ENCODE measurements at places on chromosomes 1 and 21.

- no peak for DNase-seq
Observed at GRCh38 chr21:21236996-21237395, 238.8 kb downstream of the NCAM2 start.

- DNase-seq = no peak
Observed at GRCh38 chr1:35261412-35262120, 6.9 kb upstream of the ZMYM4 start.

- no peak for DNase-seq
Observed at GRCh38 chr1:48356901-48357300, 115.1 kb downstream of the SPATA6 start.

GRCh38 chr1:66412704-66413103 lies 121.2 kb upstream of the SGIP1 start:
- DNase-seq = no peak

DNA sequence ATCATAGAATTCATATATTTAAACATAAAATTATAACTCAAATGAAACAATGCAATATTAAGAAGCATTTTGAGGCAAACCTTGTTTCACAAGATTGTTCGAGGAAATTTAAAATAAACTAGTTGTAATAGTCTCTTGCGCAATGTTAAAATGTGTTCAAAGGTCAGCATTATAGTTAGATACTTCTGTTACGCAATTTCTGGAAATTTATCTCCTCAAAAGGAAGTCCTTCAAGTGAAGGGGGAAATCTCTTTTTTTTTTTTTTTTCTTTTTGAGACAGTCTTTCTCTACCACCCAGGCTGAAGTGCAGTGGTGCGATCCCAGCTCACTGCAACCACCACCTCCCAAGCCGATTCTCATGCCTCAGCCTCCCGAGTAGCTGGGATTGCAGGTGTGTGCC lies 52.1 kb downstream of the FMO4 start:
- no peak for DNase-seq

GRCh38 chr1:38744452-38745350 lies 114.9 kb downstream of the RRAGC start:
- DNase-seq = no peak

DNA sequence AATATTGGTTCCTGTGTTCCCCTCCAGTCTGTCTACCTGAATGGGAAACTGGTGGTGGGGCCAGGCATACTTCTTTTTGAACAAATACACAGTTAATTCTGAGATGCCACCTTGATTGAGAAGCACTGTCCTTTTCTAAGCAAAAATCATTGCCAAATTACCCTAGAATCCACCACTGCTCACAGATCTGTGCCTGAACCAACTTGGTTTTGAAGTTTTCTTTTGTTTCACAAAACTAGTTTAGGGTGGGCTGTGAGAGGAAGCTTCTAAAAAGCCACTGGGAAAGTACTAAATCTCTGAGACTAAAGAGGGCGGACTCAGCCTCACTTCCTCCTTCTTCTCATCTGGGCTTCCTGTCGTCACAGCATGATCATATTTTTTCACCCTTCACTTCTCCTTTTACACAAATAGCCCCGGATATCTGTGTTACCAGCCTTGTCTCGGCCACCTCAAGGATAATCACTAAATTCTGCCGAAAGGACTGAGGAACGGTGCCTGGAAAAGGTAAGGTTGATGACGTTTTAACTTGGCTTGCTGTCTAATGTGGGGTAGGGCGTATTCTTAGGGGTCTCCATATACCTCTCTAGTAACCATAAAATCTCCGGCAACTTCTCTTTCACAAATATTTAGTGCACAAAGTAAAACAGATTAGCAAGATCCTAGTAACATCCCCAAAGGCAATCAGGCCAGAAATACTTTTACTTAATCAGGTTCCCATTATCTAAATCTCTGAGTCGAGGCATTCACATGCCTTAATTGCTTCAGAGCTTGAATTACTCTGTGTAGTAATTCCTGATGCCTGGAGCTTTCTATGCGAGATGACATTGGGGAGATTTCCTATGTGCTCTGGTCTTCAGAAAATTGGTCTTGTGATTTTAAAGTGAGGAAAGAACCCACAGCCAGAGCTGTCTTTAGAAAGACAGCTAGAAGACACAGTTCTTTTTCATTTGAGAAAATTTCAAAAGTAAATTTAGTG lies at the start of gene CD53:
Gene CD53, plus strand, starts transcription at position 404 of the 976 bp plus-strand sequence. CDS start 18,261 bp downstream, outside the sequence.
- no peak for DNase-seq

DNA sequence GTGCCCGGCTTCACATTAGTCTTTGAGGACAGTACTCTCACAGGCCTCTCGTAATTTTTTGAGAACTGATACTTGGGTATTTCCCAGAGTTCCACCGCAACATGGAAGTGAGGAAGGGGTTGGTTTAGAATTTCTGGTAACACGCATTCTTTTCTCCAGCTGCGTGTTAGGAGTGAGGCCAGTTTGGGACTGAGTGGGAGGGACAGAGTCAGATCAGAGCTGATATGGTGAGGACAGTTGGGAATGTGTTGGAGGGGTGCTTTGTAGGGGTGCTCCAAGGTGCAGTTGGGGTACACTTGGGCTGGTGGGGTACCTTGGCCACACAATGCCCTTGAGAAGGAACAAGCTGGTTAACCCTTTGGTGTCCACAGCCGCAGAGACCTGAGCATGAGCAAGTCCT lies 6.7 kb downstream of the FBXO6 start:
- DNase-seq = no peak

DNA sequence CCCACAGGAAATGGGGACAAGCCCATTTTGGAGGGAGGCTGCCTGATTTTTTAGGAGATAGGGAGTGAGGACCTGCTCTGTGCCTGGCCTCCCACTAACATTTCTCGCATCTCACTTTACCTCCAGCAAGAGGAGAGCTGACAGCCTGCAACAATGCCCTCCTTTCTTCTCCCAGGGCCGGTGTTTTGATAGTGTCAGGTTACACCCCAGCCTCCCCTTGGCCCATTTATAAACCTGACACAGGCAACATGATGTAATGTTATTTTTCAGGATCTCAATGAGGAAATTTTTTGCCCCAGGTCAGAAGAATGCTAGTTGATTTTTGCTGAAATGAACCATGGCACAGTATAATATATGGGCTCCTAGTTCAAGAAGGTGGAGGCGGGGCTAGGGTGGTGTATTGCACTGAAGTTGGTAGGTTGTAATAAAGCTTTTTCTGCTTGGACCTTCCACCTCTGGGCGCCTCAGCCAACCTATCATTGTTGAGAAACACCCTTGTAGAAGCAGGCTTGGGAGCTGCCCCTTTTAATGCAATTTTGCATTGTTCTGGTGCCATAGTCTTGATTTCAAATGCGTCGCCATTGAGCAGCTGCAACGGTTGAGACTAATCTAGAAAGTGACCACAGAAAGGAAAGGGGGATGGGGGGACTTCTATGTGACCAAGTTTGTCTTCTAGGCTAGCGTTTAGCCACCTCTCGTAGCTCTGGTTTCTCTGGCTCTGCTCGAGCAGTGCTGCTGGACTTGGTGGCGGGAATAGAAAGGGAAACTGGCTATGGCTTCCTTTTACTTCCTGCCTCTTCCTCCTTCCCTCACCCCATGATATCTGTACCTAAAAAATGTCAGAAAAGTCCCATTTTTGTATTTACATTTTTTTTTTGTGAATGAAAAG lies 53.0 kb downstream of the PBX1 start:
- no peak for DNase-seq

DNA sequence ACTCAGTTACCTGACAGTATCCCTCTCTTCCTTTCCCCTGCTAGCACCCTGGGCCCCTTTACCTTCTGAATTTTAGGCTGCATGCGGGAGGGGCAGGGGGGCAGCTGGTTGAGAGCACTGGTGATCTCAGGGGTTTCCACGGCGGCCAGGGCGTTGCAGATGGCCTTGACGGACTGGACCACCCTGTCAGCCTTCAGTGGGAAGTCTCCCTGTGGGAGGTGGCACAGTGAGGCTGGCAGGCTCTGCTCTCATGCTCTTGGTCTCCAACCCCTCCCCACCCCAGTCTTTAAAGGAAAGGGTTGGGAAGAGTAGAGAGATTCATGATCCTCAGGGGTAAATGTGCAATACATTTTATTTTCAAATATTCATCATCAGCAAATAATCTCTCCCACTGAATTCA lies 36.9 kb downstream of the PIK3C2B start:
- DNase-seq = no peak

DNA sequence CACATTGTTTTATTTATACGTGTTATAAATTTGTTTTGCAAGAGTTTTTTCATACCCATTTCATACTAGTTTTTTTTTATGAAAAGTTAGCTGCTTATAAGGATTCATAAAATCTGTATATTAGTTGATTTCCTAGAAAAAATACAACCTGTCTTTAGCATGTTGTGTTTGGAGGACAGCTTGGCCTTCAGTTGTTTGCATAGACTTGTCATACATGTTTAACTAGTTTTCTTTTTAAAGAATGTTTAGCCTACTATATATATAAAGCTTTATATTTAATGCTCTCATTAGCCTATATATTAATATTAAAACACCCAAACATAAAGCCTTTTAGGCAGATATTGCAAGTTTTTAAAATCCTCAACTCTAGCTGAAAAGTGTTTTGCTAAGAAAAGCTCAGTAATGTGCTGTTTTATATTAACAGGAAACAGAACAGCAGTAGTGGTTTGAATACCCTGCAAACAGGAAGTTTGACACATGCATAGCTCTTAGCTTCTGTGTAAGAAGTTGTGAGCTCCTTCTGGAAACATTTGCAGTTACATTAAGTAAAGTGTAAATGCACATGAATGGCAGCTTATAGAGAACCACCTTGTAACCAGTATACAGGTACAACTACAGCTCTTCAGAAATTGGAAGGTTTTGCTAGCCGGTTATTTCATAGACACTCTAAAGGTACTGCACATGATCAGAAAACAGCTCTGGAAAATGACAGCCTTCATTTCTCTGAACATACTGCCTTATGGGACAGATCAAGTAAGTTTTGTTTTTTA lies at the start of gene PRKACB:
Gene PRKACB, plus strand, starts transcription at position 476 of the 770 bp plus-strand sequence. Its CDS starts 91 bp downstream, at position 567.
- no peak for DNase-seq

- no peak for DNase-seq
Observed at GRCh38 chr1:53142226-53142853, at the start of gene SLC1A7. SLC1A7 (minus strand) TSS chr1:53142638; CDS start chr1:53142449, 189 bp downstream.

DNA sequence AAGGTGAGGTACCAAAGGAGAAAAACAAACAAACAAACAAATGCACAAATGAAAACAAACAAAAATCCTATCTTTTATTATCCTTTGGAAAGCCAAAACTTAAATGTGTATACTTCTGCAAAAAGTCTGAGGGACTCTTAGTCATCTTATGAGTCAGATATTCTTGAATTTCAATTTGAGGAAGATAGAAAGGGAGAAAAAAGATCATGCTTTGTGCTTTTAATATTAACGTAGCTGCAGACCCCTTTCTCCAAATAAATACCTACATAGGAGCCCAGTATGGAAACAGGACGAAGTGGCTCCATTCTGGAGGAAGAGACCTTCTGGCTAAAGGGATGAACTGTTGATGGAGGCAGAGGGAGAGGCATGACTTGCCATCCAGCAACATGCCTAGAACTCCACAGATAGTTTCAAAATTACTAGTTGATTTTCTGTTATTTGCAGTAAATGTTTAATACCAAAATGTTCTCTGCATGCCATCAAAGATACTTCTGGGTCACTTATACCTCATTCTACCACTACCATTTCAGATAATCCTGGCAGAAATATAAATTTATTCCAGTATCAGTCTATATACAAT lies 25.4 kb downstream of the NUP210L start:
- DNase-seq = no peak

DNA sequence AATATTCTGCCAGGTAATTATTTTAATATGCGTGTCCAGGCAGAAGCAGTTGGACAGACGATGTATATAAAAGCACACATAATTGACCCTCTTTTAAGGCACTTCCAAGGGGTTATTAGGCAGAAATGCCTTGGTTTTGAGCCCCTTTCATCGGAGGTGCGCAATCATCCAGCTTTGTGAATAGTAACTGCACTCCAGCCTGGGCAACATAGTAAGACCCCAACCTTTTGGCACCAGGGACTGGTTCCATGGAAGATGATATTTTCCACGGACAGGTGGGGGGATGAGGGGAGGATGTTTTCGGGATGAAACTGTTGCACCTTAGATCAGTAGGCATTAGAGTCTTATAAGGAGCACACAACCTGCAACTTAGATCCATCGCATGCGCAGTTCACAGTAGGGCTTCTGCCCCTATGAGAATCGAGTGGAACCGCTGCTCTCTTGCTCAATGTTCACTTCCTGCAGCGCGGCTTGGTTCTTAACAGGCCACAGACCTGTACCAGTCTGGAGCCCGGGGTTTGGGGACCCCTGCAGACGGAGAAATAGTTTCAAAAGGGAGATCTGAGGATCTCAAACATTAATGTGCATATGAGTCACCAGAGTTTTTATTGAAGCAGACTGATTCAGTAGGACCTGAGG lies 1.8 kb upstream of the MCOLN2 start:
- DNase-seq = no peak

DNA sequence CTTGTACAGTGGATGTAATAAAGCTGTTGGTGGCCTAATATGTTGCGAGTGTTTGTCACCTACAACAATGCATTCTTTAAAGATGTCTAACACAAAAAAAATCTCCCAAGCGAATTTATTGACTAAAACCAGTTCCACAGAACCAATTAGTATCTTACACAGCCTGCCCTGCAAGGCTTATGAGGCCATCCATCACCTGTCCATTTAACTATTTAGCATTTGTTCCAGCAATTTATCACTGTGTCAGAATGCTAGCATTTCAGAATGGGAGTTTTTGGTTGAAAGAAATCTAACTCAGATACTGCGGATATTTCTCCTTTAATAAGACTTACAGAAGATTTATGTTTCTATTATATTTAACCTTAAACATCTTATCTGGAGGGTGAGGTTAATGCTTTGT lies 831.1 kb upstream of the PRMT6 start:
- DNase-seq = no peak

DNA sequence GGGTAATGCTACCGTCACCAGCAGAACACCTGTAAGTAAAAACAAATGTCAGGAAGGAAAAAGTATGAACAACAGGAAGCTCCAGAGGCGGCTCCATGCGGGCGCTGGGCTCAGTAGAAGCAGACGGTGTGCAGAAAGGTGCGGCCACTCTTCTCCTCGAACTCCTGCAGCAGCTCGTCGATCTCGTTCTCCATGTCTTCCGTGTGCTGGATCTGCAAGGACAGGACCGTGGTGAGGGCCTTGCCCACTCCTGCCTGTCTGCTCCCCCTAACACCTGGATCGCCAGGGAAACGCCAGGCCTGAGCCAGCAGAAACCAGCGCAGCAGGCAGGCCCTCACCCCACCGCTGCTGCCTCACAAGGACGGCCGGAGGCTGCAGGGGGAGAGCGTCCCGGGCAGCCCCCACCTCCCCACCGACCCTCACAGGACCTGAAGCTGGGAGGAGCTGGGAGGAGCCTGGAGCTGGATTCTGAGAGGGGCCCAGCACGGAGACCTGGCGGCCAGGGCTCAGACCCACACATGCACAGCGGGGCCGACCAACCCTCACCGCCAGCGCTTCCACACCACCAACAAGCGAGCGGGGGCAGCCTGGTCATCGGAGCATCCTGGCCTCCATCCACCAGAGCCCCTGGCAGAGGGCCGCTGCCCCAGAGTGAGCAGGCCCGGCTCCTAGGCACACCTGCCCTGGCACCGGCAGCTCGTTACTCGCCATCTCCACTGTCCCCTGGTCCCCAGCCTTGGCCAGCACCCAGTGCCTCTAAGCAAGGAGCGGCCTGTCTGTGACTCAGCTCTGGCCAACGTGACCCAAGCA lies 1.7 kb upstream of the TMEM240 start:
- no peak for DNase-seq

GRCh38 chr1:58983162-58983561 lies 199.3 kb upstream of the JUN start:
- DNase-seq = no peak

All from stimulated activated CD8-positive, alpha-beta memory T cell treated with anti-CD3 and anti-CD28 coated beads, Interleukin-12 subunit alpha, Interleukin-12 subunit beta, amount 100 ng/mL, for 4 hours (primary cell).